ENCODE measurements at places on chromosomes 7 and 10. TPM values are rescaled to one million over a fixed set of nuclear protein-coding genes. Genes with fewer than 3 reads are reported as not detected.

DNA sequence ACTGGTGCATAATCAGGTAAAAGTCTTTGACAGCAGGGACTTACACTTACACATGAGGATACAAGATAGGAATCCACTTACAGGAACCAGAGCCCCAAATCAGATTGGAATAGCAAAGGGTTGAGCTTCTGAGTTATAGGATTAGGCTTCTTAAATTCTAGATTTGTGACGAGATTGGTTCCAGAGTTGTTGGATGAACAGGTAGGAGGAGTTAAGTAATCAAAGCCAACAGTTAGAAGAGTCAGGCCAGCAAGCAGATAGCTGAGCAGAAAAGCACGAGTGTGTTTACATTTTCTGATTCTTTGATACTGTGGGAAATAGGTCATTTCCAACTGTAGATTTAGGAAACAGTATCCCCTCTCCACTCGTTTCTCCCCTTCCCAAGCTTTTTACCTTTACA lies 167.0 kb downstream of the MDFIC start:
- DNase-seq, result no peak

Gene OPN4
- not detected for total RNA-seq

Gene GDF2
- not detected for total RNA-seq

DNA sequence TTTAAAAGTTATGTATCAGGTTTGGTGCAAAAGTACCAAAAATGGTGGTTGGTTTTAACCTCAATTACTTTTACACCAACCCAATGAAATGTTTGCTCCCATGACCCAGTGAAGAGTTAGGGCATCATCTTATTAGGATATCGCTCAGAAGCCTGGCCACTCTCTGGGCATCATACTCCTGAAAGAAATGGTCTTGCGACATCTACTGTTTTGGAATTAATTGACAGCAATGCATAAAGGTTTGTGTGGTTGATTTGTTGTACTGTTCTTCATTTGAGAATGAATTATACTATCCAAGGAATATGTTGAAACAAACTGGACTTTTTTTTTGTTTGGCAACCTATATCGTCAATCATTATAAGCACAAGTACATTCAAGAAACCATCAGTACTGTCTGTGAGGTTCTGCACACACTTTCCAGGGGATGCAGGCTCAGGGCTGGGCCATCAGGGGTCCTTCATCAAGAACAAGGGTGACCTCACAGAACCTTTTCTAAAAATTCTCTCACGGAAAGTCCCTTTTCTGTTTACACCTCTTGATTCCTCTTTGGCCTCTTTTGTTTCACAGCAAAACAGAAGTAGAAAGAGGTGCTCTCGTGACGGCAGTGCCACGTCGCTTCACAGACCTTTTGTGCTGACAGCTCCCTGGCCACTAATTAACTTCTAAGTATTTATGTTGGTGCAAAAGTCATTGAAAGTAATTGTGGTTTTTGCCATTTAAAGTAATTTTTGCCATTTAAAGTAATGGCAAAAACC lies 117.2 kb upstream of the KLF6 start:
- no peak for DNase-seq

DNA sequence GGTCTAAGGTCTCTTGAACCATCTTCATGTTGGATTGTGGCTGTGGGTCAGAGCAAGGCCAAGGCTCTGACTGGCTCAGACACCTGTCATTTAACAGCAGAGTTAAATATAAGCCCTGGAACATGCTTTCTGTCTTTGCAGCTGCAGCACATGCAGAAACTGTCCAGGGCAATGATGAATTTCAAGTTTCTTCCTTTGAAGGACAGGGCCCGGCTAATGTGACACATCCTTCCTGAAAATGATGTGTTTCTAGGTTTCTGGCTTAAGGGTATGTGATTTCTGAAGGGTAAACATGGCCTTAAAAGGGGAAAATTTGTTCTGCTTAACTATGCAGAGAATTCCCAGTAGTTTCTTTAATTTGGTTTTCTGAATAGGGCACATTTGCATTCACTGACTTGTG lies 34.0 kb upstream of the SLC35B4 start:
- no peak for DNase-seq

- no peak for DNase-seq
These were observed 84.8 kb upstream of the GRM3 start for GRCh38 chr7:86558680-86559501.

DNA sequence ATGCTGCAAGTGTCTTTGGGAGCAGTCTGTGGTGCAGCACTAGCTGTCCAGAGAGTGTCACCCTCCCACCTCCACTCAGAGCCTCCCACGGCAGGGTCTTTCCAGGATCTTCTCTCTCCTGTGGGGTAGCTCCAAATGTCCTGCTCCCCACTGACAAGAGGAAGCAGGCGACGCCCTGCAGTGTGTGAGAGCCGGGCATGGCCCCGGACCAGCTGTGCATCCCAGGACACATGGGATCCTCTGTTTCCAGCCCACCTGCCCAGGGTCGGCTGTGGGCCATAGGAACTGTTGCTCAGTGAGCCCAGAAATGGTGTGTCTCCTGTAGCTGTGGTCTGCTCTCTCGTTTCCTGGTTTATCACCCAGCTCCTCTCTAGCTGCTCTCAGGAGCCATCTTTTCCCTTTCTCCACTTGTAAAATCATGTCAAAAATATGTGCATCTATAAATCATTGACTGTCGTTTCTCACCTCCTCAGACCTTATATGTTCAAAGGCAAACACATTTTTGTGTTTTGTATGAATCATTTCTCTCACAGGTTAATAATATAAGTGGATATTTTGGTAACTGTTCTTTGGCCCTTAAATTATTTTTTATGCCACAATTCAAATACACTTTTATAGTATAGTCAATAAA lies 74.9 kb downstream of the VWC2 start:
- DNase-seq, result no peak

DNA sequence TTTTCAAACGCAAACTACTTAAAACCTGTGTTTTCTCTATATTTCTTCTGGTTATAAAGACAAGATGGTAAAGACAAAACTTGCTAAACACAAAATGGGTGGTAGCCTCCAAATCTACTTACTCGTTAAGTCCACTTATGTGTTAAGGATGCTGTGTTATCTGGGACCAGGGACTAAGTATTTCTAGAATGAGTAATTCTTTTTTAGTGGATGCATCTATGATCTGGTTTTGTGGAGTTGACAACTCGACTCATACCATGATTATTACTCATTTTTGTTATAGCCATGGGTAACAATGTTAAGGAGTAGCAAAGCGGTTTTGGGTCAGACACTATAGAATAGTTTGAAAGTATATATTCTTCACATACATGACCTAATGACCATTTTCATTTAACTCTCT lies 239.5 kb upstream of the FOXP2 start:
- no peak for DNase-seq

- no peak for DNase-seq
These were observed 20.6 kb upstream of the RASSF4 start for GRCh38 chr10:44938956-44939355.

- no peak for DNase-seq
These were observed 573 bp upstream of the POT1 start for GRCh38 chr7:124930173-124930623.

DNA sequence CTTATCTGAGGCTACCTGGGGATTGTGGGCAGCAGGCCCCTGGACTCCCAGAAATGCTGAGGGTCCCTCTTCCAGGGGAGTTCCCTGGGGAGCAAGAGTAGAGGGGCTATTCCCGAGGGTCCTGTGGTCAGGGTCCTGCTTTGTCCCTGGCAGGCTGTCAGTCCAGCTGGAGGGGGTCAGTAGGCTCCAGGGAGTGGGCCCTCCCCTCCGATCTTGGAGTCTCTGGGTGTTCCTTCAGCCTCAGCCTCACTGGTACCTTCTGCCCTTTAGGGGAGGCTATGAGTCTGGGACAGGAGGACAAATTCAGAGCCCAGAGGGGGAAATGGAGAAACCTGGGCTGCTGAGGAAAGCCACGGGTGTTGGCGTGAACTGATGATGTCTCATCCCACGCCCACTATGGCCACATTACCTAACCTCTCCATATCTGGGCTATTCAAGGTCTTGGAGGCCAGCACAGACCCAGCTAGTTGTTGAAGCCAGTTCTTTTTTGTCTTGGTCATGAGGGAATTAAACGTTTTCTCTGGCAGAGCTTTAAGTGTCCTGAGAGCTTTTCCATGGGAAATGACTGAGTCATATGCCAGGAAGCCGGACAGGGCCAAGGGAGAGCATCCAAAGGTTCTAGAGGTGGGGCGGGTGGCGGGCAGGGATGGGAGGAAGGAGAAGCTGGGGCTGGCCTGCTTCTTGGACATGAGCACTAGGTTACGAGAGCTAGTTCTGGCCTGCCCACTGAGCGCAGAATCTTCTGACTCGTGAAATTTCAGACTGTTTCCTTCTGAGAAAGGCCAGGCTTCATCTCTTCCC lies 6.2 kb downstream of the CALHM2 start:
- DNase-seq, result no peak

Gene C7orf33
- not detected for total RNA-seq

GRCh38 chr7:4766666-4767519 lies 8.5 kb upstream of the AP5Z1 start:
- DNase-seq, result no peak

GRCh38 chr10:129792141-129792540 lies 171.9 kb downstream of the EBF3 start:
- no peak for DNase-seq

Gene SIRT1
- total RNA-seq, result 61.6 TPM

Gene RAPGEF5
- 13.1 TPM for total RNA-seq

Gene OGDHL
- 15.5 TPM for total RNA-seq

Gene NEBL
- total RNA-seq, result 9.5 TPM

Gene EFCAB10
- total RNA-seq, result 4.7 TPM

DNA sequence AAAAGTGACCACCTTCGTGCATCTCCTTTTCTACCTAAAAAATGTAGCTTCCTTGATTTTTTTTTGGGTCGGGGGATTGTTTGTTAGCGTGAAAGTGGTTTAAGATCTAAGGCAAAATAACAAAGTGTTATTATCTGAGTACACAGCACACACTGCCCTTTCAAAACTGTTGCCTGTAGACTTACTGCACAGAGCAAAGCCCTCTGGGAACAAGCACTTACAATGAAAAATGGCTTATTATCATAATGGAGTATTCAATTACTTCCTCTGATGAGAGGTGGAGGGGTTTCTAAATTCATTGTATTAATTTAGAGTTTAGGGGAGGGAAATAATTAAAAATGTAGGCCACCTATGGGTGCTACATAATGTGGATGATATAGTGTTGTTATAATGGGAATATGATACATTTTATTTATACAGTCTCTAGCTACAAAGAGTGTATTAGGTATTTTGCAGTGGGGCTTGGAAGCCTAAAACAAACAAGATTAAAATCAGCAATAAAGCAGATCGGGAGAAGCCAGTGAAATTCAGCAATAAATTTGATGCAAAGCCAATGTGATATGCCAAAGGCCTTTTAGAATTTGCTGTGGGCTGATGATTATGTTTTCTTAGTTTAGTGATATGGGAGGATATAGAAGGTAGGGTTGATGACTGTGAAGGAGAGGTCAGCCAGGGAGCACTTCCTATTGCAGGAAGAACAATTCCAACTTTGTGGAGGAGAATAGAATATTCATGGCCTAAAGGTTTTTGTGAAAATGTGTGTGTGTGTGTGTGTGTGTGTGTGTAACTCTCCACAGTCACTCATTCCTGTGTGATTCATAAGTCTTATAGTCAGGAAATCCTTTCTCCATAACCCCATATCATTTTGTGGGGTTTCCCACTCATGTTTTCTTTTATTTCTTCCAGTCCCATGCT lies 17.7 kb upstream of the EXOC4 start:
- DNase-seq, result no peak

Gene KLLN
- 0.62 TPM for total RNA-seq

GRCh38 chr7:45700556-45700955 lies 126.4 kb downstream of the ADCY1 start:
- no peak for DNase-seq

Gene CDK5
- 19.8 TPM for total RNA-seq

DNA sequence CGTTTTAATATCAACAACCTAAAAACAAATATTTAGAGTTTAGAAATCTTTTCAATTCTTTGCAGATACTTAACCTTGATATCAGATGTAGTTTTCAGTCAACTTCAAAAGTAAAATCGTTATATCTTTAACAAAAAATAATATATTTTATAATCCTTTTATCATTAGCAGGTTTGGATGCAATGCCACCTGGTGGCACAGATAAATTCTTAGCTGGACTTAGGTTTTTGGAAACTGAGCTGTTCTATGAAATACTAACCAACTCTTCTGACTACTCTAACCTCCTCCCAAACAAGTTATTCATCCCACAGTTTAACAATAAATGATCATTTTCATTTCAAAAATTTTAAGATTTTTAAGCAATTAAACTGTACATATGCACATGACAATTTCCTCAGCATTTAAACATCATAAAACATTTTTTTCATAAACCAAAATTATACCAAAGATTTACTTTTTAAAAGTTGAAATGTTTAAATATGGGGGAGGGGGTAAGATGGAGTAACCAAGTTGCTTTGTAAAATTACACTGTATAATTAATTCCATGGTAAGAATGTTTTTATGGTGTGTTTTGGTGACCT lies 56.9 kb downstream of the HIBADH start:
- DNase-seq, result peak; percentile 43

Gene SKIDA1
- 2.3 TPM for total RNA-seq

Gene SUGCT
- total RNA-seq, result 5.6 TPM

DNA sequence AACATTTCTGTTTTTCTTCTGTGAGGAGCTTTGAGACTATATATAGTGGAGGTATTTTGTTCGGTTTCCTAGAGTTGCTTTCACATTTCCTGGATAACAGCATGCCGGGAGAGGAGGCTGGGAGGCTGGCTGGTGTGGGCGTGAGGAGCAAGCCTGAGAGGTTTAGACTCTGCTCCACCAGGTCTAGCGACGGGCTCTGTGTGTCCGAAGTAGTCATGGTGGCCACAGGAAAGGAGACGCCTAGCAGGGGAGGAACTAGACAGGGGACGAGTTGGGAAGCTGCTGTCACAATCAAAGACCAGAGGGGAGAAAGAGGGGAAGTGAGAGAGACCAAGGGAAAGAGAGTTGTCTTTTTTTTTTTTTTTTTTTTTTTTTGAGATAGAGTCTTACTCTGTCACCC lies 19.6 kb downstream of the PTPRE start:
- DNase-seq, result no peak

DNA sequence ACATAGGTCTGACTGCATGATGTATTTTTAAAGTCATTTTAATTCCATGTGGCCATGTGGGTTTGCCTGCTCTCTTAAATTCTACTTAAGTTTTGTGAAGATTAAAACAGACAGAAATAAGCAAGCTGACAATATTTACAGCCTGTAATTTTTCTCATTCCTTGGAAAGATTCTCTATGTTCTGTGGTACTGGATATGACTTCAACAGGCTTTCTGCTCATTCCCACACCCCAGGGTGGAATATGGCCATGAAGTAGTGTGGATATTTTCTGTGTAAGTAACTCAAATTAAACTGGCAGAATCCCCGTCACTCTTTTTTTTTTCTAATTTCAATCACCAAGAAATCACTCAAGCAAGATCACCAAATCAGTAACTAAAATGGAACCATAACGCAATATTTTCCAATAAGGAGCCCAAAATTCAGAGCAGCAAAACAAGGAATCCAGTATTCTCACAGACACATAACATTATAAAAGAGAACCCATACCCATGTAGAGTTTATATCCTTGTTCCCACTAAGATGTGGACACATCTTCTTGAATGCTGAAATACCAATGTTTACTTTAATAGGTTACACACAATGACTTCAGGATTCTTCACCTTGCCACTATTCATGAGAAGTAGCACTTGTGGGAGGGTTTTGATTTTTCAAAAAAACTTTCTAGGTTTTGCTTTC lies 5.7 kb downstream of the HOXA5 start:
- DNase-seq, result no peak

Gene DGKB
- total RNA-seq, result 11.5 TPM

Gene FAM25C
- total RNA-seq, result not detected
